ENCODE measurements at places on chromosomes 1 and 21.

GRCh38 chr1:86089765-86090164, 66.8 kb downstream of the COL24A1 start:
- no peak for DNase-seq

DNA sequence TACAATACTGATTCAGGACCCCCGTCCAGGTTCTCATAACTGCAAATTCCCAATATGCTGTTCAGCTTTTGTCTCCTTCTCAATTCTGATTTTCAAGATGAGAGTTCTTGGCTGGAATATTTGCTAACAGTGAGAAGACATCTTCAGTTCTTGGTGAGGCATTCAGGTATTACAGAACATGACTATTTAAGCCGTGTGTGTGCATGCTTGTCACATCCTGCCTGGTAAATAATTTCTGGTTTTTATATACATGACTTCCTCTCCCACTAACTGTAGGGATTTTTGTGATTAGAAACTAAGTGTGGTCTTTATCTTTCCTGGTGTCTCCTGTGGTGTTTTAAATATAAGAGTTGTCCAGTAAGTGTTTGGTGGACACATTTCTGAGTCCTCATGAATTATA, 10.2 kb upstream of the SLC19A2 start:
- no peak for DNase-seq

GRCh38 chr1:152861374-152861773, 1.6 kb downstream of the LCE7A start:
- DNase-seq: no peak

- no peak for DNase-seq
Observed at GRCh38 chr1:95230768-95231191, 3.2 kb upstream of the RWDD3 start.

DNA sequence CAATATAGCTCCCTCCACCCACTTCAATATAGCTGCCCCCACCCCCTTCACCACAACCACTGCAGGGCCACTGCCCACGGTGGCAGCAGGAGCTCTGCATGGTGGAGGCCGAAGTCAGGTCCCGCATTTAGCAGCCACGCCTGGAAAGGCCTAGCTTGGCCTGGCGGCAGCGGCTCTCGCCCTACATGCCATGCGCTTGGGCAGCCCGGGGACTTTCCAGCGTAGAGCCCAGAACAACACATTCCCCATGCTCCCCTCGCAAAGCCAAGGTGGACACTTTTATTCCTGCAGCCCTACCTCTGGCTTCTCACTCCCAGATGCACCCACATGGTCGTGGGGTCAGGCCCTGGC, 37.1 kb downstream of the LHX4 start:
- DNase-seq: no peak

DNA sequence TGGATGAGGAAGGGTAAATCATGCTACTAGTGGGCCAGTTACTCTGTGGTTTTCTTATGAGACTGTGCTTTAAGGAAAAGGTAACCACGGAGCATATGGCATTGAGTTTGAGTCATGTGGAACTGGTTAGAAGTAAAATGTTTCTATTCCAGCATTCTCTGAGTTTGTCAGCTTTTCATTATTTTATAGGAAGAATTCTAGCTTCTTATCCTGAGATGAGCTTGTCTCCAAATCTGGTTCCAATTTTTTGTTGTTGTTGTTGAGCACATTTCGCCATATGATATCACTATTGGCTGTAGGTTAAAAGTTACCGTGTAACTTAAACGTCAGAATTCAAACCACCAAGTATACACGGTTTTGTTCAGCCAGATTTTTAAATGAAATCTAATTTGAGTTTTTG, 69.9 kb downstream of the ATF6 start:
- no peak for DNase-seq

DNA sequence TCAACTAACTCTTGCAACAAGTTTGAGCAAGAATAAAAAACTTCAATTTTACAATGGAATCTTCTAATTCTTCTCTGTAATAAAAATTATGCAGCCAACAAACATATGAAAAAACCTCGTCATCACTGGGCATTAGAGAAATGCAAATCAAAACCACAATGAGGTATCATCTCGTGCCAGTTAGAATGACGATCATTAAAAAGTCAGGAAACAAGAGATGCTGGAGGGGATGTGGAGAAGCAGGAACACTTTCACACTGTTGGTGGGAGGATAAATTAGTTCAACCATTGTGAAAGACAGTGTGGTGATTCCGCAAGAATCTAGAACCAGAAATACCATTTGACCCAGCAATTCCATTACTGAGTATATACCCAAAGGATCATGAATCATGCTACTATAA, 327.5 kb upstream of the LYPLAL1 start:
- DNase-seq: no peak

DNA sequence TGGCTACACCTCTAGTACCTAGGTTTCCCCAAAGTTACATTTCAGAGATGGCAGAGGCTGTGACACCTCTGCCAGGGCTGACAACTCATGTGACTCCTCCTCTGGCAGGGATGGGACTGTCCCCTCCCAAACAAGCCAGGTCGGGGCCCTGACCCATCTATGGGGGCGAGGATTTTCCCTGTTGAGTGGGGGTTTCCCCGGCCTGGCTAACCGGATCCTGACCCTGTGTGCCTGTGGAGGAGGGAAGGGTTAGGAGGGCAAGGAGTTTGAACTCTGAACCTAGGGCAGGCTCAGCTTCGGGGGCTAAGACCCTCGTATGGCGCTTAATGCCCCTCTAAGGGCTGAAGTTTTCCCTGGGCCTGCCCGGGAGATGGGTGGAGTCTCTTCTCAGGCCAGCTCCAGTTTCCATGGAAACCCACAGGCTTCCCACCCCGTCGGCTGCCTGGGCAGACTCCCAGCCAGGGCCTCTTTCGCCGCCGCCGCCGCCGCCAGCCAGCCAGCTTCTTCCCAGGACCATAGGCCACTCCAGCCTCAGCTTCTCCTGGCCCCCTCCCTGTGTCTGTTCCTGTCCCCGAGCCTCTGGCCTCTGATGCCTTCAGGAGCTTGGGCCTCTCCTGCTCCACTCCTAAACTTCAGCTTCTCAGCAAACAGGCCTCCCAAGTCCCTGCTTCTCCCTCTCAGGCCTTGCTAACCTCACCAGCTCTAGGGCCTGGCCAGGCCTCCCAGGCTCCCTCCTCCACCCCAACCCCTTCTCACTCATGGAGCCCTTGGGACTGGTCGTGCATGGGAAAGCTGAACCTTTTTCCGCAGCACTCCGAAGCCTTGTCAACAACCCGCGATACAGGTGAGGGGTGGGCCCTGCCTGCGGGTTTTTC, at the start of gene BTBD19:
TSS of gene BTBD19 (plus strand) at position 461 of the 875 bp plus-strand sequence. CDS start at position 759, 298 bp downstream.
- DNase-seq: no peak

All from NCI-H2081 (cell line).